ENCODE measurements at places on chromosomes 5 and 9.

GRCh38 chr5:44868541-44868940 is 59.8 kb downstream of the MRPS30 start:
- DNase-seq: no peak

GRCh38 chr9:447230-448025 is 232.8 kb downstream of the DOCK8 start:
- no peak for DNase-seq

DNA sequence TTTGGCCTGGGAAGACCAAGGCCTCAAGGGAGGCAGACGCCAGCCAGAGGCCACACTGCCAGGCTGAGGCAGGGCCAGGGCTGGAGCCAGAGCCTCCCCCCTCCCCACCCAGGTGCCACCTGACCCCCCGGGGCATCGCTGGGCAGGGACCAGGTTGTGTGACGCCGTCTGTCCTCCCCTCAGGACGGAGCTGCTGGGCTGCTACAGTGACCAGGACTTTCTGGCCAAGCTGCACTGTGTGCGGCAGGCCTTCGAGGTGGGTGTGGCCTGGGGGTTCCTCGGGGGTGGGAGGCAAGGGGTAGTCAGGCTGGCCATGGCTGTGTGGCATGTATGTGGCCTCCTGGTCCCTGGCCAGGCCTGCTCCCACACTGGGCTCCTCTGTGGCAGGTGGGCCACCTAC is 17.9 kb upstream of the DOLPP1 start:
- no peak for DNase-seq

GRCh38 chr9:133255371-133256135 is 19.4 kb downstream of the ABO start:
- no peak for DNase-seq

- DNase-seq: no peak
Observed at GRCh38 chr5:67035098-67035740, 161.4 kb downstream of the CD180 start.

DNA sequence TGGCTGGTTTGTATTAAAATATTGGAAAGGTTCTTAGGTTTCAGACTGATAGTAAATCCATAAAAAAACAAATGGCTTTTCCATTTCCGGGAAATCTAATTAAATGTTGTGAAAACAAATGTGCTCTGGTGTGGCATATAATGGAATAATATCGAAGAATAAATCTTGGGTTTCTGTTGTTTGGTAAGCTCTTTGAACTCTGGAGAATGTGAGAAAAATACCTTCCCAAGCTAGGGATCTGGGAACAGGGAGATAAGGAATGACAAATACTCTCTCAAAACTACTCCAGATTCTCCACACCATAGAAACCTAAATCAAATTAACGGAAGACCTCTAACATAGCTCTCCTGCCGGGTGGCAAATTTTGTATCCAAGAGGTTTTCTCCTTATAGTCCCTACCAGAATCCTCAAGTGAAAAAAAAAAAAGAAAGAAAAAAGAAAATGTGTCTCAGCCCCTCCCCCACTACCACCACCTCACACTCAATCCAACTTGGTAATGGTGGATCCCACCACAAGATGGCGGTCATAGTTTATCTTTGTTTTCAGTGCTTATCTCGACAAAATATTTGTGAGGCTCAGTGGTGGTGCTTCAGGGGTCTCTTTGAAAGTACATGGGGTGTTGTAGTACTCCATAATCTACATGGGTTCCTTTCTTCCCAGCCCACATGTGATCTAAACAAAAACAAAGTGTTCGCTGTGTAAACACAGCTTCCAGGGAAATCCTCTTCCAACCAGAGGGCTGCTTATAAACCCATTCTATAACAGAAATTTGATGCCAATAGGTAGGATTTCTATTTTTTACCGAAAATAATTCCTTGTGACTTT is 54.5 kb upstream of the FST start:
- DNase-seq: peak; percentile 12

DNA sequence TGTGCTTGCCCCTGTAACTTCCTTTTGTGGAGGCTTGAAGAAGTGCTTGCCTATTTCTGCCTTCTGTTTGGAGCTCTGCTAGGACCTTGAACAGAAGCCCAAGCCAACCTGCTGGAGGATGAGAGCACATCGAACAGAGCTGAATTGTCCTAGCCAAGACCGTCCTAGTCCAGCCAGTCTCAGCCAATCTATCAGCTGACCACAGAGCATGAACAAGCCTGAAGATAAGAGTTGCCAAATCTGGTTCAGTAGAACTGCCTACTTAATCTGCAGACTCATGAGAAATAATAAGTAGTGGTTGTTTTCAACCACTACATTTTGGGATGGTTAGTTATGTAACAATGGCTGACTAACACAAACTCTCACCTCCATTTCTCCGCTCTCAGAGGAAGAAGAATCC is 4.4 kb upstream of the SNX2 start:
- no peak for DNase-seq

GRCh38 chr5:123665822-123666371 is 153.9 kb downstream of the CSNK1G3 start:
- DNase-seq: no peak

DNA sequence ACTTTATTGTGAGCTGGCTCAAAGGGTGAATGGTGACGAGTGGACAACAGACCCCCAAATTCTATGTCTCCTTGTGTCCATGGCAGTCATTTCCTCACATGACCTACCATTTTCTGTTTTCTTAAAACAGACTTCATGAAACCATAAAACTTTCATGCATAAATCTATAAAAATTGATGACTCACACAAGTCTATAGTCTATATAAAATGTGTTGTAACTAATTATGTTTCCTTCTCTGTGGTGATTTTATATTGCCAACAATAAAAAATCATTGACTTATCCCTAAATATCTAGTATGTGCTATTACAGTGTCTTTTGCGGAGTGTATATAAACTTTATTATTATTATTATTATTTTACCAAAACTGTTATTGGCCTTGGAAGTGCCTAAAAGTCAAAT is 382.4 kb downstream of the MAT2B start:
- no peak for DNase-seq

DNA sequence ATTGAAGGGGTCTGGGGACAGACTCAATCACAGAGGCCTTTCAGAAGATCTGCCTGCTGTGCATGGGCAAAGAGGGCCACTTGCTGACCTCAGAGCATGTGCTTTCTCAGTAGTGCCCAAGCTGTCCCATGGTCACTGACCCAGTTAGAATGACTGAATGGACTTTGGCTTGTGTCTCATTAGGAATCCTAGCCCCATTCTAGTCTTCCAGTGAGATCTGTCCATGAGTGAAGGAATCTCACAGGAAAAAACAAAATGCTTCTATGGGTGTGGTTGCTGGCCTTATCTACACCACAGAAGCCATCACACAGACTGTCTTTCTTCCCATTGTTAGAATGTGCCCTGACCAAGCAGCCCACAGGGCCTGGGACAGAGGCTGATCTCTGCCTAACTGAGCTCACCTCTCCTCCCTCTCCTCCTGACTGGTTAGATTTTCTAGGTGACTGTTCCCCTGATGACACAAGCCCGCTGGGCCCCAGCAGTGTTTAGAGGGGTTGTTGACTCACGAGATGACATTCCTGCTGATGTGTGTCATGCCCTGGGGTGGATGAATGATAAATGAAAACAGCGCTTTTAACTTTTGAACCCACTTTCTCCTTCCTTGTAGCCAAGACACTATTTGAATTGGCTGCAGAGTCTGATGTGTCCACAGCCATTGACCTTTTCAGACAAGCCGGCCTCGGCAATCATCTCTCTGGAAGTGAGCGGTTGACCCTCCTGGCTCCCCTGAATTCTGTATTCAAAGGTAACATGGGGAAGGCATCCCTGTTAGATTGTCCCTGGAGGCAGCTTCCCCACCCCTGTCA is 24.8 kb downstream of the TGFBI start:
- DNase-seq: no peak

Data from naive B cell (primary cell).